Cortex of kidney (tissue), 1 donor: ENCODE measurements at places on chromosomes 1 and 21.

- no peak for DNase-seq
Measured at GRCh38 chr1:29105822-29106221, 17.9 kb downstream of the TMEM200B start.

DNA sequence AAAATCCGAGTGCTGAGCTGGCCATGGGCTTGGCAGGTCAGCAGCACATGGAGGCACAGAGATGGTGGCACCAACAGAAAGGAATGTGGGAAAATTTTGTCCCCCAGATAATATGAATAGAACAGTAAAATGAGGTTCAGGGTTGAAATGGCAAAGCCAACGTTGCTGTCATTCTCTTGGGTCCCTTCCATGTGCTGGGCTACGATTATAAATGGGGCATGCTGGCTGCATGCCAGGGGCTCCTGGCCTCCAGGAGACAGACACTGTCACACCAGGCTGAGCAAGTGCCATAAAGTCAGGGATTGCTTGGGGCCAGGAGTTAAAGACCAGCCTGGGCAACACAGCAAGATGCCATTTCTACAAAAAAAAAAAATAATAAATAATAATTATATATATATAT, 77.1 kb downstream of the TOMM20 start:
- DNase-seq, result no peak

DNA sequence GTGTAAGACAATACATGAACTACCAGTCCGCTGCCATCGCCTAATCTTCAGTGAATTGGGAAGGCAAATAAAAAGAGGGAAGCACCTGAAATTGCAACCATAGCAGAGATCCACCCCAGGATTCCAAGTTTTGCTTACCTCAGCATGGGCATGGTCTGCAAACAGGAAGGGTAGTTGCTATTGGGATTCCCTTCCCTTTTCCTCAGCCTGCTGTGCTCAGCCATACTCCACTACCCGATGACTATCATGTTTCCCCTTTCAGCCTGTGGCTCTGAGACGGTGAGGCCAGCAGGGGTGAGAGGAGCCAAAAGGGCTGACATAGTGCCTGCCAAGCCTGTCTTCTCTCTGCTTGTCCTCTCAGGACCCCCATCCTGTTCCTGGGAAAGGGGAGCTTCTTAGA, 64.2 kb downstream of the GPR137B start:
- DNase-seq, result no peak

GRCh38 chr1:174789399-174789798, 210.3 kb upstream of the CACYBP start:
- DNase-seq, result no peak

DNA sequence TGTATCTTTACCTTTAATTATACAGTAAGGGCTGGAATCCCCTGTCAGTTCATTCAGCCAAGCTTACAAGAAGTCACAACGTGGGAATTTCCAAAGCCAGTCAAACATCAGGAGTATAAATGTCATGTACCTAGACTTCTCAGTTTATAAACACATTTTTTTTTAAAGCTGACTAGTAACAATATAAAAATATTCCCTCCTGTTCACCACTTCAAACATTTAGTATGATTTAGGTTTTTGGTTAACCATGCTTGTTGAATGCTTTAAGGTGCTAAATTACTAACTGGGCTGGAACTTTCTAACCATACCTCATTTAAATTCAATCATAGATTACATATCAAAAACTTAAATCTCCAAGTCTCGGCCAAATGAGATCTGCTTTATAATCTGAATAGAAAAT, 44.0 kb downstream of the JAK1 start:
- no peak for DNase-seq

DNA sequence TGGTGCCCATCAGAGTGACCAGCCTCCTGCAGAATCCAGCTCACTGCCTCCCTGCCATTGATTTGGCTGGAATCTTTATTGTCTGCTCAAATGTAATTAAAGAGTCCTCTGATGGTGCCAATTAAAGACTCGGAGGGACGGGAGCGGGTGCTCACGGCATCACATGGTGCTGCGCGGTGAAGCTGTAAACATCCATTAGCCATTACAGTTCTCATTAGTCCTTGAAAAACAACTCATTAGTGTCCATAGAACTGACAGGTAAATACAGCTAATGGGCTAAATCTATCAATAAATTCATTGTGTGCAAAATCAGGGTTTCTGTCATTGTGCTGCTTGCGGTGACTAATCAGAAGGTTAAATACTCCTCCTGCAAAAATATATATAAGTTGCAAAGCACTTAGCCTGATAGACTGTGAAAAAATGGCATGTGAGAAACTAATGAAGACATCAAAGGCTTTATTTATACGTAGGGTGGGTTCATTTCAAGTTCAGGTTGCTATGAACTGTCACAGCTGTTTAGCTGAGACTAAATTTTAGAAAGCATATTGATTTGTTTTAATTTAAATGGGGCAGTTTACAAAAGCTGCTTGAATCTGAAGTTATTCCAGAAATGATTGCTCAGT, 289.8 kb upstream of the POU3F1 start:
- no peak for DNase-seq

DNA sequence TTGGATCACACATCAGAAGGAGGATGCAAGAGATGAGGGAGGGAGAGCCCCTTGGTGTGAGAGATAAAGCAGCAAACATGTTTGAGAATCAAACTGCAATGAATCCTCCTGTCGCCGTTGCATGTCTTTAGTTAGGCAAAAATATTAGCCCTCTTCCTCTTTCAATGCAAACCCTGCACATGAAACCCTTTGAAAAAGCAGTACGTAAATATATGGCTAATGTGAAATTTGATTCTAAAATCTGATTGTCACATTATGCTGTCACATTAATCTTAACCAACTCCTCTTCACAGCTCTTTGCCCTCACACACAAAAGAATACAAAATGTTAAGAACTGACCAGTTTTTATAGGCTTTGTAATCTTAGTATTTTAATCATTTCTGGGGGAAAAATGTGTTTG, 63.4 kb downstream of the WDR64 start:
- no peak for DNase-seq

DNA sequence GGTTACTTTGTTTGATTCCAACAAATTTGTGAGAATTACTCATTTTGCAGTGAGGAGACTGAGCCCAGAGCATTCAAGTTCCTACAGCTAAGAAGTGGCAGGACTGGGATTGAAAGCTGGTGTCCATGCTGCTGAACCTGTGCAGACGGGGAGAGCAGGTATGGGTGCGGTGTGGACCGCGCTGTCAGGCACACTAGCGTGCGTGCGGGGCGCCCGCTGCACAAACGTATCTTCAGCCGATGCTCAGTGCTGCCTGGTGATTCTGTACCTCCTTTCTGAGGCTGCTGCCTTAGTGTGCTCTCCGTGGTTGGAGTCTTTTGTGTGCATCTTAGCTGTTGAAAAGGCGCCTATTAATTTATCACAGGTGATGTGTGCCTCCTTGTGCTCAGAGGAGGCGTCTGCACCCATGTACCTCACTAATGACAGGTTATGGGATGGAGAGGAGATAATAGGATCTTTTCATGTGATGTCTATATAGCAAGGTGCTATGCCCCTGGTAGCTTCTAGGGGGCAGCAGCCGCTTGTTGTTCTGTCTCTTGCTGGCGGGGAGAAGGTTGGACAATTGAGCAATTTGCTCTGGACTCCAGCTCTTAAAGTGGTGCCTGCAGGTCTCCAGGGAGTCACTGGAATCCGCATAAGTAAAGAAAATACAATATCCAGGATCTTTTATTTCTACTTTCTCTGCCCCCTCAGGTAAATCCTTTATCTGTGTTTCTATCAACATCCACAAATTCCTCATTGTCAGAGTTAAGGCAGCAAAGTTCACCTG, 32.5 kb downstream of the PEX14 start:
- DNase-seq, result no peak

DNA sequence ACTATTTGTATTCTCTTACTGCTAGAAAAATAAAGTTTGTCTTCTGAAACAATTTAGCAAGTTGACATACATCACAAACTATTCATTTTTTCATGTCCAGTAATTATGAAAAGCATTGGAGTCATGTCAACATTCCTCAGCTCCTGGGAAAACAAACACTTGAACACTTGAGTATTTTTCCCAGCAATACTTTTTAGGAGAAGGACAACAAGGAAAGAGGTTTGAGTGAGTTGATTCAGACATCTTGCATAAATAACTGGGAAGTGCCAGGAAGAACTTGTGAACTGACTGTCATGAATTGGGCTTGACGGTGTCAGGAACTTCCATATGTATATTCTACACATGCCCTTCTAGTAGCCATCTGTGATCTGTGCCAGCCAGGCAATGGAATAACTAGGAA, 195.6 kb downstream of the HMCN1 start:
- no peak for DNase-seq

- no peak for DNase-seq
Measured at GRCh38 chr1:31366796-31367195, 6.1 kb downstream of the FABP3 start.

DNA sequence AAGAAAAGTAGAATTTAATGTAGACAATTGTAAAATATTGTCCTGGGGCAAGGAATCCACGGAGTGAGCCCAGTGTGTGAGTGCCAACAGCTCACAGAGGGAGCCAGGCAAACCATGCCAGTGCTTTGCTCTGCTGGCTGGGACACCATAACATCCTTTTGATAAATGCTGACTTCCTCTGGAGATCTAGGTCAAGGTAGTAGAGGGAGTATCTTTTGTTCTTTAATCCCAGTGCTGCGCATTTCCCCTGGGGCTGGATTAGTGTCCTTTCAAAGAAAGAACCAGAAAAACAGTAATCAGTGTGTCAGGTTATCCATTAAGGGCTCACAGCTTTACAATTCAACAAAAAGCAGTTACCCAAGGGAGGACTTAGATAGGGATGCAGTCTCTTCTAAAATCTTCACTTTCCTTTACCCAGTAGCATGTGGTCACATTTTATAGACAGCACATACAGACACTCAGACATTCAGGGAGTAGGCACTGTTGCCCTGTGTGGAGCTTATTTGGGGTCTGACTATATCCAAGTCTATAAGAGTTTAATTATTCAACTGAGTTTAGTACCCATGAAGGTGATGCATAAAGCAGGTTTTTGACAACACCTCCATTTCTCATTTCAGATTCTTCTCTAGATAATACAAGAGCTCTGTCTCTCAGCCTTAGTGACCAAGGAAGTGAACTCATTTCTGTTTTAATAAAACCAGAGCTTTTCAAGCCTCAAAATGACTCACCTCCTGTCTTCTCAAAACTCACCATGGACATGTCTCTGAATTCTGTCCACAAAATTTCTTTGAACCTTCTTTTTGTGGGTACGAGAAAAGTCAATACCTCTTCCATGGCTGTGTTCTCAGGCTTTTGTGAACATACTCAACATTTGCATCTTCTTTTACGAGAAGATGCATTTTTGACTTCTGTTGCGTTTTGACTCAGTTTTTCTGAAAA, 215.3 kb downstream of the BRINP2 start:
- no peak for DNase-seq

DNA sequence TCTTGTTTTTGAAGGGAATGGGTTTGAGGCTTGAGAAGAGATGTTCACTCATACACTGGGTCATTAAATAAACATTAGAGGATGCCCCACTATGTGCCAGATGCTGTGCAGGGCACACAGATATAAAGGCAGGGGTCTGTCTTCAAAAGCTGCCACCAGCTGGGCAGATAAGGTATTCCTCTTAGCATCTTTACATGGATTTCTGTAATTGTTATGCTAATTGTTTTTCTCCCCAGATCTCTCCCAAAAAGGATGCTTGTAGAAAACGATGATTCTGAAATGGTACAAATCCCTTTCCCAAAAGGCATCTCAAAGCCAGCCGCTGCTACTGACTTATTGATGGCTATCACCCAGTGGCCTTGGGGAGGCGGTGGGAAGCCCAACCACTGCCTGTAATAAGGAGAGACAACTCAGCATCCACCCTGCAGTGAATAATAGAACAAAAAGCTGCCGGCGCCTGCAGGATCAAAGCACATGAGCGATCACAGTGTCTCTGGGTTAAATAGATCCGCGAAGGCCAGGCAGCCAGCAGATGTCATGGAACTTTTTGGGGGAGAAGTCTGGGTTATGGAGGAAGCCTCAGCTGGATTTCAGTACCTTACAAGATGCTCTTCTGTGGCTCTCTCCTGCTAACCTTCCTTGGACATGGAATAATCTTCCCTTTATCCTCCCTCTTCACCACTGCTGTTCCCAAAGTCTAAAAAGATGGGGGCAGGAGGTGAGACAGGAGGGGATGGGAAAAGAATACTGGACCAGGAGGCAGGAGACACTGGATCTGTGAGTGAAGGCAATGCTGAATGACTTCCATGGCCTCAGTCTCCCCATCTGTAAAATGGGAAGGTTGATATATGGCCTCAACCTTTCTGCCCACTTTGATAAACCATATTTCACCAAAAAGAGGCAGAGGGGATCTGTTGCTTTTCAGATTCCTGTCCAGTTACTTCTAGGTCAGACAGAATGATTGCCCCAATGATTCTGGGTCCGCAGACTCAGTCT, 54.8 kb upstream of the CD34 start:
- DNase-seq, result no peak

DNA sequence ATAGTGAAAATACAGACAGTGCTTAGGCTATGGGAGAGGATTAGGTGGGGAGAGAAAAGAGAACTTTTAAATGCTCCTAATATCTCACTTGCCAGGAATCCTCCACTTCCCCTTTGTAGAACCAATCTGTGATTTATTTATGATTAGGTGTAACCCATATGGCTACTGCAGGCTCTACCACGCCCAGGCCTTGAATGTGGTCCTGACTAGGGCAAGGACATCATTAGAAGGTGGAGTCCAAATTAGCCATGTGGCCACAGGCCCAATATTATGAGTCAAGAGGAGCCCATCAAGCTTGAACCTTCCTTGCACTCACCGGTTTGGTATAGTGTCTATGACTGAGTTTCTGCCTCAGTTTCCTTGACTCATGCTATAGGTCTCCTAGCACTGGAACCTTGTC, 141.4 kb downstream of the HMGB4 start:
- no peak for DNase-seq

DNA sequence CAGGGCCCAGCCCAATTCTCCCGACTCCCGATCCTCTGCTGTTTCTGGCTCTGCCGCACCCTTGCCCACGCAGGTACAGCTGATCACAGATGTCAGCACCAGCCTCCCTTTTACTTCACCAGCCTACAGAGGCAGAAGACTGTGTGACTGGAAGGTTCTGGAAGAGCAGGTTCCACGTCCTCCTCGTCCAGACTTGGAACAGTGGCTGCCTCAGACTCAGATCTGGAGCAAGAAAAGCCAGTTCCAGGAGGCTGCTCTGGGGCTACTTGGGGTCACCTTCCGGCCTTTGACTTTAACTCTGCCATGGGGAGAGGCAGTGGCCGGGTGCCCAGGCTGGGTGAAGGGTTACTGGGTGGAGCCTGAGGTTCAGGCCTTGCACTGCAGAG, 16.1 kb upstream of the KLHDC7A start:
- DNase-seq, result no peak

GRCh38 chr1:114173680-114174079, 20.0 kb upstream of the SYT6 start:
- DNase-seq, result no peak

DNA sequence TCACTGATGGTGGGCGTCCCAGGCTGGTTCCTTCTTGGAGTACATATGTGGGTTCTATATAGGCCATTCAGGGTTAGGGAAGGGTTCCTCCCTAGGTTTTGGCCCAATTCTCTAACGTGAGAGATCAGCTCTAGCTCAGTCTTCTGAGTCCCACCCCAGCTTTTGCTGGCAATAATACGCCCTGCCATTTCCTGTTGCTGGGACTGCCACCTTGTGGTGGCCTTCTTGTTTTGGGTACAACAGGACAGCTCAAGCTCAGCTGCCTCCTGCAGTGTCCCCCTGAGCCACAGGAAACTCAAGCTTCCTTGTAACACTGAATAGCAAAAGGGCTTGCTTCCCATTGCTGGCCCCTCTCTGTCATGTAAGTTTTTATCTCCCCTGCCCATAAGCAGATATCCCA, 77.8 kb downstream of the BACH1 start:
- no peak for DNase-seq

- DNase-seq, result no peak
Measured at GRCh38 chr1:200294241-200294640, 115.6 kb downstream of the ZNF281 start.

- no peak for DNase-seq
Measured at GRCh38 chr1:7678491-7679158, 92.5 kb upstream of the VAMP3 start.
